Esophagus mucosa (tissue), 1 donor: ENCODE measurements at places on chromosomes 12 and 14.

GRCh38 chr14:101249676-101250036, 311.6 kb upstream of the DIO3 start:
- ATAC-seq: no peak

GRCh38 chr14:22472935-22473854, 115.8 kb downstream of the DAD1 start:
- ATAC-seq: no peak

GRCh38 chr12:4392223-4392742, 12.8 kb upstream of the FGF23 start:
- ATAC-seq: no peak

GRCh38 chr12:70197345-70197744, 45.9 kb upstream of the CNOT2 start:
- no peak for ATAC-seq

- ATAC-seq: no peak
These were observed 27.7 kb upstream of the CALM1 start for GRCh38 chr14:90368946-90369721.

- ATAC-seq: no peak
These were observed 5.4 kb downstream of the JAG2 start for GRCh38 chr14:105163040-105163742.

GRCh38 chr12:57454566-57455373, at the start of gene INHBE:
TSS of gene INHBE (plus strand) at chr12:57455307. CDS start at chr12:57455537, 230 bp downstream.
- no peak for ATAC-seq

GRCh38 chr14:106778986-106779385, 1252.6 kb downstream of the TMEM121 start:
- ATAC-seq: no peak

DNA sequence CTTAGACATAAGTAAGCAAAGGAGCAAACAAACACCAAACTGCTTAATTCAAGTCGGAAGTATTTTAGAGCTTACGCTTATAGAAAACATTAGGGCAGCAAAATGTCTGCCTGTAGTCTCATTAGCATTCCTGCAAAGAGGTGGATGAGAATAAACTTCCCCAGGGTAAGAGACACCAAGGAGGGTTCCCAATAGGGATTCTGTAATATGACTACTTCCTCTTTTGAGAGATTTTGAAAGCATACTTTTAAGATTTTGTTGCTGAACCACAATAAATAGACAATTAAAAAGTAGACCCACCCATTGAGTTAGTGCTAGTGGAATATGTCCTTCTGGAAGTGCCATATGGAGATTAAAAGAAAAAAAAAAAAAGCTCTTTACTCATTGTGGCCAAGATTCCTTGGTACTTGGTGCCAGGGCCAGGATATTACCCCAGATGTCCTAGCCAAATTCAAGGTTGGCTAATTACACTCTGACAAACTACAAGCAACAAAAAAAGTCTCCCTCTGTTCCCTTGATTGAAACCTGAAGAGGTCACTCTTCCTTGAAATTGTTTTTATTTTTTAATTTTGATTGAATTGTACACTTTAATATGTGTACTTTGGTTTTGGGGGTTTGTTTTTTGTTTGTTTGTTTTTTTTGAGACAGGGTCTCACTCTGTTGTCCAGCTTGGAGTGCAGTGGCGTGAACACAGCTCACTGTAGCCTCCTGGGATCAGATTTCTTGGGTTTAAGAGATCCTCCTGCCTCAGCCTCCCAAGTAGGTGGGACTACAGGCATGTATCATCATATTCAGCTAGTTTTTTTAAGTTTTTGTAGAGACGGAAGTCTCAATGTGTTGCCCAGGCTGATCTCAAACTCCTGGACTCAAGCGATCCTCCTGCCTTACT, 8.7 kb downstream of the CLIP1 start:
- no peak for ATAC-seq

GRCh38 chr12:18690653-18691052, 47.2 kb downstream of the PLCZ1 start:
- ATAC-seq: peak; percentile 100

DNA sequence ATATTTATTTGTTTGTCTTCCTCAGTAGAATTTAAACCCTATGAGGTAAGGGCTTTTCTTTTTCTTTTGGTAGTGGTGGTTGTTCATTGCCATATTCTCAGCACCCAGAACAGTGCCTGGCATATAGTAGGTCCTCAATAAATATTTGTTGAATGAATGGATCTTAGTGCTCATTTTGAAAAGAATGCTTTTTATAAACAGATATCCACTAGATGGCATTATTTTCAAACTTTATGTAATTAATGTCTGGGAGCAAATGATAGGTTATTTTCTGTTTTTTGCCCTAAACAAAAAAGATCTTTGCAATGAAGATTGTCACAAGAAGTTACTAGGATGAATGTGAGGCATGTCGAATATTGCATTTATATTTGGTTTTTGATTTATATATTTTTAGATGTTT, 64.1 kb downstream of the RAD51B start:
- no peak for ATAC-seq

DNA sequence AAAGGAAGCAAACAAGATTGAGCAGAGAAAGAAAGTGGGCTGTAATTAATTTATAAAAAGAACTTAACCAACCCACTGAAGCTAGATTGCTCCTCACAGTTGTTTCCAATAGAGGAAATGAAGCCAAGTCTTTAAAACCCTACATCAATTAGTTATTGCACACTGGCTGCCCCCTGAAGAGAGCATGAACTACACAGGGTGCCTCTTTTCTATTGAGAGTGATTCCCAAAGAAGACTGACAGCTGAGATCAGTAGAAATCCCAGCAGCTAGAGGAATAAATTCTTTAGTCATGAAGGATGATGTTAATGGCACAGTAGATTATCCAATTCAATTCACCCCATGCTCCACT, 8.6 kb upstream of the USP15 start:
- no peak for ATAC-seq

GRCh38 chr12:53788892-53789291, 37.1 kb upstream of the CISTR start:
- no peak for ATAC-seq

- peak; percentile 83 for ATAC-seq
These were observed 116.3 kb downstream of the GLT1D1 start for GRCh38 chr12:128969480-128970055.

DNA sequence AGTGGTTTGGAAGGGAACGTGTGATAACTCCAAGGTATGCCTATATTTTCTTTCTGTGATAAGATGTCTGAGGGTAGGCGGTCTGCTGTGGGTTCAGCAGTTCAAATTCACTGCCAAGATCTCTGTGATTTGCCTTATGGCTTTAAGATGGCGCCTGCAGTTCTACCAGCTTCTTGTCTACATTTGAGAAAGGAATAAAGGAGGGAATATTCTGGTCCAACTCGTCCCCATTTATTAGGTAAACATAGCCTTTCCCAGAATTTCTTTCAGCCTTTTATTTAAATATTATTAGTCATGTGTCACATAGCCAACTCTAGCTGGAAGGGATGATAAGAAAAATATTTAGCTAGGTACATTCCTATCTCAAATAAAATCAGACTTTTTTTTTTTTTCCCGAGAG, 48.8 kb downstream of the KCNJ8 start:
- ATAC-seq: no peak

DNA sequence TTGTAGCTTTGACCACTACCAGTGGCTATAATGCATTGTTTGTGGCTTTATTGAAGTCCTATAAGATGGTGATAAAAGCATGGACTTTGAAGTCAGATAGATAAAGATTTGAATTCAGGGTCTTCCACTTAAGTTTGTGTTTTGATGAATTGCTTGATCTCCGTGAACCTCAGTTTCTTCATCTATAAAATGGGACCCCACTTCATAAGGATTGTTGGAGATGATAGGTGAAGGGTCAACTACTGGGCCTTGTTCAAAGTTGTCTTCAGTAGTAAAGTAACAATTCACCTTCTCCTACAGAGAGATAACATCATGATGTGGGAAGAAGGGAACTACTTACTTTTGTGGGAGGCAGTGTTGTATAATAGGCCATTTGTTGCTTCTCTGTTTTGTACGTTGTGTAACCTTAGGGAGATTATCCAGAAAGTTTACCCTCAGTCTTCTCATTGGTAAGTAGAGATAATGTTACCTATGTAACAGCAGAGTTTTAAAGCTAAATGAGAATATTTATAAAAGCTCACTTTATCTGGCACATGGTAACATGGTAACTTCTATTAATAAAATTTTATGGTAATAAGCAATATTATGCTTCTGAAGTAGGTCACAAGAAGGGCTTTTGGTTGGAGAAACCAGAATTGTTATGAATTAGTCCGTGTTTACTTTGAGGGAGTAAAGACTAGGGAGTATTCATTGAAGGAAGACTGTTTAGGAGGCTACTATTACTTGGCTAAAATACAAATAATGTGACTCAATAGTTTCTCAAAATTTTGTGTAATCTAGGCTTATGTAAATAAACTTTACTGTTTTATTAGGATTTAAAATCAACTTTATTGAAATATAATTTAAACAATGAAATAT, 15.1 kb downstream of the ADIPOR2 start:
- ATAC-seq: peak; percentile 50

GRCh38 chr12:116639765-116640164, 80.6 kb downstream of the MAP1LC3B2 start:
- no peak for ATAC-seq

DNA sequence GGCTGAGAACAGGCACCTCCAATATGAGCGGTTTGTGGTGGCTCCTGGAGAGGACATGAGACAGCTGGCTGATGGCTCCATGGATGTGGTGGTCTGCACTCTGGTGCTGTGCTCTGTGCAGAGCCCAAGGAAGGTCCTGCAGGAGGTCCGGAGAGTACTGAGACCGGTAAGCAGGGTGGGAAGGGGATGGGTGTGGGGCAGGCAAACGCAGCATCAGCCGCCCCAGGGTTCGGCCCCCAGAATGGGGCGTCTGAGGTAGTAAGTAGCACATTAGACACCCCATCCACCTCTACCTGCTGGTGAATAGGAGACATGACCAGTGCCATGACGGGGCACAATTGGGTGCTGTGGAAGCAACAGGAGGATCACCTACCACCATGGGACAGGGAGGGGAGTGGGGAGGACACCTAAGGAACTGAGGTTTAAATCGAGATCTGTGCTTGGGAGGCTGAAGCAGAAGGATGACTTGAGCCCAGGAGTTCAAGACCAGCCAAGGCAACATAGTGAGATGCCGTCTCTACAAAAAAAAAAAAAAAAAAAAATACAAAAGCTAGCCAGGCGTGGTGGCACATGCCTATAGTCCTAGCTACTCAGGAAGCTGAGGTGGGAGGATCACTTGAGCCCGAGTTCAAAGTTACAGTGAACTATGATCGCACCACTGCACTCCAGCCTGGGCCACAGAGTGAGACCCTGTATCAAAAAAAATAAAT, 25.5 kb downstream of the ITGA7 start:
- ATAC-seq: no peak

- no peak for ATAC-seq
These were observed 245.2 kb downstream of the AACS start for GRCh38 chr12:125310461-125310860.

DNA sequence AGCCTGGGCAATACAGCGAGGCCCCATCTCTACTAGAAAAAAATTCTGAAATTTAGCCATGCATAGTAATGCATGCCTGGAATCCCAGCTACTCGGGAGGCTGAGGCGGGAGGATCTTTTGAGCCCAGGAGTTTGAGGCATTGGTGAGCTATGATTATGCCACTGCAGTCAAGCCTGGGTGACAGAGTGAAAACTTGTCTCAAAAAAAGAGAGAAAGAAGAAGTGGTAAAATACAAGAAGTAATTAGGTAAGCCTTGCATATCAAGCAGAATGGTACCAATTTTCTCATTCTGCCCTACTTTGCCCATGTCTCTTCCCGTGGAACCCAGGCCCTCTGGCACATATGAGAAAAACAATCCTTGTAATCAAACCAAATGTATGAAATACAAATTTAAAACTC, 70.7 kb downstream of the SUSD6 start:
- no peak for ATAC-seq

- ATAC-seq: no peak
These were observed 7.8 kb downstream of the SH2B3 start for GRCh38 chr12:111413442-111414086.

- ATAC-seq: no peak
These were observed 54.1 kb downstream of the CEP83 start for GRCh38 chr12:94405413-94406116.

DNA sequence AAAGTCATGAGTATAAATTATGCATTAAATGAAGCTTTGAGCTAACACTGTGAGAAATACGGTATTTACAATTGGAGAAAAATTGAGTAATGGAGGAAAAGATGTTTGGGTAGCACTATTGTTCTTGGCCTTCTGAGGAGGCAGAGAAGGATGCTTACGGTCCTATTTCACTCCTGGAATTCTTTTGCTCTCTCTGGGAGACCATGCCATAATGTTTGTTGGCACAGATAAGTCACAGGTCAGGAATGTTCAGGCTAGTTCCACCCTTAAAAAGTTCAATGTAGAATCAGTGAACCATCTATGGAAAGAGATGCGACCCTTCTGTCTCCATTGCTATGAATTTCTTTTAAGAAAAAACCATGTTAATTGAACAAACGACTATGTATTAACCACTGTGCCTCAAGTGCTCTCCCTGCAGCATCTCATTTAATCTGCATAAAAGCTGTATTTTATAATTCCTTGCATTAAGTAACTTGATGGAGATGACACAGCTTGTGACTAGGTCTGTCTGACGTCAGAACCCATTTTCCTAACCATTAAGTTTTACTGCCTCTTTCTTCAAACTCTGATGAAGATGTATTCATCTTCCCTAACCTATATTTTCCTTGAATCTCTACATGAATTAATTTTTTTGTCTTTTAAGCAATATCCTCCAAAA, 9.5 kb downstream of the BATF start:
- ATAC-seq: no peak

- ATAC-seq: no peak
These were observed 15.5 kb upstream of the KRR1 start for GRCh38 chr12:75526655-75527511.

DNA sequence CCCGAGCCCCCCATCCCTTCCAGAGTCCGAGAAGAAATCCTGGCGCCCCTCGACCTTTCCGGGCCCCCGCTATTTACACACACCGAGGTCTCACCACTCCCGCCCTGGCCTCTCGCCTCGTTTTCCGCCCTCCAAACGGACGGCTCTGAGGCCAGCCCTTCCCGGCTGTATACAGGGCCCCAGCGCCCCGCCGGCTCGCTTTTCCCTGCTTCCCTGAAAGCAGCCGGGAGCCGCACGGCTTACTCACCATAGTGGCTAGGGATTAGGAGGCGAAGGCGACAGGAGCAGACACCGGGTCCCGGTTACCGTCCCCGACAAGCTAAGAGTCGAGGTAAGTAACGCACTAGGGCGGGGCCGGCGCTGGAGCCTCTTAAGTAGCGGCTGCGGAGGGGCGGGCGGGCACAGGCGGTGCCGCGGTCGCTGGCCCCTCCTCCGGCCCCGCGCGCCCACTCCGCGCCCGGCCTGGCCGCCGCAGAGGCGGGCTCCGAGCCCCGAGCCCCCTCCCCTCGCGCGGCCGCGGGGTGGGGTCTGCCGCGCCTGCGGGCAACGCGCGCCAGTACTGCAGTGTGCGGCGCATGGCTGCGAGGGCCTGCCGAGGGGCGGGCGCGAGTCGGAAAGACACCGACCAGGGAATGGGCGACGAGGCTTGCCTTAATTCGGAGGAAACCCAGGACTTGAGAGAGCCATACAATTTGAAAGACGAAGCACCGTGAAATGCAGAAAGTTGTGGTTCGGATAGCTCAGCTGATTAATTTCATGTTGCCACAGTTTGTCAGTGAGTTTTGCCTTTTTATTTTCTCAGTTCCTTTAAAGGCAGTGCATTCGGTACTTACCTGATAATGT, at the start of gene TUBA1B:
TSS of gene TUBA1B (minus strand) at position 345 of the 843 bp plus-strand sequence. CDS start at position 250, 95 bp downstream.
- ATAC-seq: peak; percentile 91

- no peak for ATAC-seq
These were observed 24.4 kb downstream of the NAP1L1 start for GRCh38 chr12:76060111-76060510.
